ENCODE measurements at places on chromosomes 2 and 18.

GRCh38 chr2:111116843-111117597 is 3.7 kb upstream of the BCL2L11 start:
- DNase-seq, result peak; percentile 53

GRCh38 chr18:70359071-70359470 is 70.2 kb downstream of the SOCS6 start:
- DNase-seq, result no peak

DNA sequence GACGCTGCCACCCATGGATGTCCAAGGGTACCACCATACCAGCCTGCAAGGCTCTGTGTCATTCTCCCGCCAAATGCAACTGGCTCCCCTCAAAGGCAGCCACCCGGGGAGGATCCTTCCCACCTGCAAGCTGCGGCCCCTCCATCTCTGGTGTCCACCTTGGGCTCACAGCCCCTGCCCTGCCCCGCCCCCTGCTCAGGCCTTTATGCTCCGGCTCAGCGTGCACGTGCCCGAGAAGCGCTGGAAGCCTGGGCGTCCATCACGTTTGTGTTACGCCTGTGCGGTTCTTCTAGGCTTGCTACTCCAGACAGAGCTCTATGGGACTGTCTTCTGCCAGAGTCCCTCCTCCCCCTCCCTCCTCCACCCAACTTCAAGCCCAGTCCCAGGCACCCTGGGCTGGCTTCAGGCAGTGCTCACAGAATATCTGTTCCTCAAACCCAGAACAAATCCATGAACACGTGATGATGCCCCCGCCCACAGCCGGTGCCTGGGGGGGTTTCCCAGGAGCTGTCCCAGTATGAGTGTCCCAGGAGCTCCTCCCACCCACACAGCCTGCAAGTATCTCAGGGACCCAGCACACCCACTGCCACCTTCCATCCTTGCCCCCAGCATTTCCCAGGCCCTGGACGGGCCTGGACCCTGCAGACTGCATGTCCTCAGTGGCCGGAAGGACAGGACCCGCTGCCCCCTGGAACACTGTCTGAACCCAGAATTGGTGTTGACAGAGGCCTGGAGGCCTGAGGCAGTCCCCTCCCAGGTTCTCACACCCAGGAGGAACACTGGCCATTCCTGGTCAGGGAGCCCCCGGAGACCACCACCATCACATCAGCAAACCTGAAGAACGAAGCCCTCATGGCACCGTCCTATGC is 30.3 kb downstream of the KIF1A start:
- DNase-seq, result no peak

GRCh38 chr2:176136374-176137251 is 7.1 kb downstream of the HOXD8 start:
- DNase-seq, result no peak

- no peak for DNase-seq
Observed at GRCh38 chr2:42050010-42050702, 2.3 kb downstream of the PKDCC start.

DNA sequence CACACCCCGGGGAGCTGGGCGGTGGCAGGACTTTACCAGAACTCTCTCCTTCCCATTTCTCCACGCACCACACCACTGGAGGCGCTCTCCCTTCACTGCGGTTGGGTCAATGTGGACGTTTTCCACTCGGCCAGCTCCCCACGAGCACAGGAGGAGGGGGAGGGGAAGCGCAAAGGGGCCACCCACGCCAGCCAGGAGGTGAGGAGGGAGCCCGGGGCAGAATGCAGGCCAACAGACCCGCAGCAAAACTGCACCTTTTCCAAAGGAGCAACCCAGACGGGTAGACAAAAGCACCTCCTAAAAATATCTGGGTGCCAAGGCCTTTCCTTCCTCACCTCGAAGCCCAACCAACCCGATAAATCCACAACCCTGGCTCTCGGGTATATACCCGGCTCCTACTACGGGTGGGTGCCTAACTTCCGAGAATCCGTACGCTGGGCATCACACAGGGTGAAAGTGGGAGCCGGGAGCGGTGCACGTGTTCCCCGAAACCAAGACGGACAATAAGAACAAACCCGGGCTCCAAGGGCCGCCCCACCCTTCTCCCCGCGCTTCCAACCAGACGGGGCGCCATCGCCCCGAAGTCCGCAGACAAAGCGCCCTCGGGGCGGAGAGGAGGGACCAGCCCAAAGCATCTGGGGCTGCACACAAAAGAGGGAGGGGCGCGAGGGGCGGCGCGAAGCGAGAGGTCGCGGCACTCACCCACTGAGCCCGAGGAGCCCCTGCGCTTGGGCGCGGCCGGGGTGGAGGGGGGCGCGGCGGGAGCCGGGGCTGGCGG is 1.0 kb downstream of the RTN4 start:
- peak; percentile 32 for DNase-seq

- DNase-seq, result no peak
Observed at GRCh38 chr2:181124497-181124896, 144.1 kb downstream of the UBE2E3 start.

DNA sequence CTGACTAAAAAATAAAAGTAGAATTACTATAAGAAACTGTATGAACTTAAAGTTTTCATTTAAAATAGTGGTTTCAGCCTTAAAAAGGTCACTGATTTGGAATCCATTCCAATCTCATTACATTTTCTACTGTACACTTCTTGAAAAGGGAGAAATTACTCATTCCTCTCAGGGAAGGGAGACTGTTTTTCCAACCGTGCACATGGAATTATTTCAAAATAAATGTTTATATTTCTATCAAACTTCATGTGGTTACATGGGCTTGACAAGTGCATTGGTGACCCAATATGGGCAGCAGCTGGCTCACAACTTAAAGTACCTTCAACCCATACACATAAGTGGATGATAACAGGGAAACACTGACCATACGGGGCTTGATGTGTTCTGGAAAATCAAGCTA is 324.5 kb upstream of the THUMPD2 start:
- no peak for DNase-seq

DNA sequence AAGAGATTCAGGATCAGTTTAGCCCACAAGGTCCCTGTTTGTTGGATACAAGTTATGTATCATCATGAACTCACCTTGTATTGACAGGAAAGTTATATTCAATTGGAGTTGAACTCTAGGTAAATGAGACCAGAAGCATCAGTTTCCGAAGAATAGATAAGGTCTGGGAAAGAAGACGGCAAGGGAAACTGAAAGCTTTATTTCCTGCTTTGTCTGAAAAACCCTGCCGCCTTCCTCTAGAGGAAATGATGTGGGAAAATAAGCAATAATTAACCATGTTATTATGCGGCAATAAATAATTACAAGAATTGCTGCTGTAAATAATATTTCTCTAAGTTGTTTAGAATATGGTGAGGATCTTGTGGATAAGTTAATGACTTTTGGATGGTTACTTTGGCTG is 32.0 kb downstream of the LPIN1 start:
- DNase-seq, result no peak

DNA sequence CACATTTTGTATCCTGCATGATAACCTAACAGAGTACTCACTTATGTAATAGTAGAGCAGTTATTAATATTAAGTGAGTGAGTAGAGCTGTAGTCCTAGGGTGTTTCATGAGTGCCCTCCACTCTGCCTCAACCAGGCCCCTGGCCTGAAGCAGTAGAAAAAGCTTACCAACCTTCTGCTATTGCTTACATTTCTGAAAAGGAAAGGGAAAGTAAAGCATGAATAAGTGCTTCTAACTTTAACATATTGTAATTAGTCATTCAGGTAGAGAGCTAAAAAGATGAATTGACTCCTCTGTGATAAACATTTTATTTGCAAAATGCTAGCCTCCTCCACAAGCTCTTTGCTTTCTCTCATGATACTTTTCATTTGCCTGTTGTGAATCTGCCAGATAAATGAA is 94.7 kb upstream of the RPE start:
- DNase-seq, result no peak

DNA sequence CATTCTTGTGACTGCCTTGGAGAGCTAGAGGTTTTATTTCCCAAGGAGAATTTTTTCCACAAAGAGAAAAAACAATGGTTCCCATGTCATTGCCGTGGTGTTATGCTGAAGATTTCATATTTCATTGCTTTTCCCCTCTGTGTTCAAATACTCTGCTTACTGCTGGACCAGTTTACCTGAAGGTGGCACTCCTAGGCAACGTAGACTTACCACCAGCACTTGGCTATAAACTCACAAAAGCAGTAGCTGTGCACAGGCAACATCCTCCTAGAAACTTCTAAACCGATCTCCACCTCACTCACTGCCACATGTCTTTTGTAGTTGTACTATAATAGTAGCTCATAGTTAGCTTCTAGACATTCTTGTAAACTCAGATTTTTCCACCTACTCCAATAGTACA is 1319.7 kb upstream of the CRIM1 start:
- no peak for DNase-seq

- DNase-seq, result no peak
Observed at GRCh38 chr18:56982766-56983165, 164.1 kb upstream of the BOD1L2 start.

GRCh38 chr2:66782780-66783361 is 347.9 kb downstream of the MEIS1 start:
- DNase-seq, result no peak

- no peak for DNase-seq
Observed at GRCh38 chr2:65096948-65097347, 33.0 kb downstream of the RAB1A start.

Measured in stimulated activated CD4-positive, alpha-beta T cell treated with anti-CD3 and anti-CD28 coated beads, Interleukin-1b, Interleukin-23, amount 100 ng/mL, for 4 hours (primary cell).